ENCODE measurements at places on chromosomes 16 and 17. TPM values are rescaled to one million over a fixed set of nuclear protein-coding genes. Genes with fewer than 3 reads are reported as not detected.

The FN3K gene
- total RNA-seq: 5.2 TPM

- DNase-seq: no peak
- no peaks in the 10 kb centered on the region for H3K36me3 ChIP-seq
- H3K4me3 ChIP-seq: no peak overlapping the region
- peaks cover 16% of the 10 kb centered on the region for H3K27me3 ChIP-seq
These were observed 43.2 kb downstream of the CUEDC1 start for GRCh38 chr17:57911834-57912673.

GRCh38 chr17:78706271-78706915 is 75.7 kb downstream of the CYTH1 start:
- H3K36me3 ChIP-seq: peaks cover 24% of the 10 kb centered on the region
- no peaks in the 10 kb centered on the region for H3K27me3 ChIP-seq
- no peak for DNase-seq
- H3K27ac ChIP-seq: no peak overlapping the region
- H3K4me3 ChIP-seq: no peak overlapping the region

The PRR35 gene
- total RNA-seq: not detected

The GPS1 gene
- total RNA-seq: 76.0 TPM

DNA sequence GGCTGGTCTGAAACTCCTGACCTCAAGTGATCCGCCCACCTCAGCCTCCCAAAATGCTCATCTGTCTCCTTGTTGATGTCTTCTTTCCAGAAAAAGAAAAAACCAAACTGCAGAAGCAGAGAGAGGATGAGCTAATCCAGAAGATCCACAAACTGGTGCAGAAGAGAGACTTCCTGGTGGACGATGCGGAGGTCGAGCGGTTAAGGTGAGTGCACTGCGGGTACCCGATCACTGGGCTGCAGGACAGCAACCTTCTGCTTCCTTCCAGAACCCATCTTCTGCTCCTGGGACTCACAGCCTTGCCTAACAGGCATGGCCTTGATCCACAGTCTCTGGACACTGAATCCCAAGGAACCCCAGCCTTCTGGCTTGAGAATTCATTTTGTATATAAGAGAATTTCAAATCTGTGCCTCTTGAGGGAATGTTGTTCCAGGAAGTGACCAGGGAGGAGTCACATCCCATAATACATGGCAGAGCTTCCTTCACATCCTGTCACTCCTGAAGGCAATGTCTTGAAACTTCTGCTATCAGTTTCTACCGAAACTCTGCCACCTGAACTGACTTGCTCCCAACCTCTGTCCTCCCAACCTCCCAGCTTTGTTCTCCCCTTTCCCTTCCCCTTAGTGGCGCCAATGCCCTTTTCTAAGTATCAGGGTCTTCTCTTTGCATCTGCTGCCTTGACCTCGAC is 61.7 kb downstream of the MARF1 start:
- no peak overlapping the region for H3K27ac ChIP-seq
- H3K36me3 ChIP-seq: peaks cover 24% of the 10 kb centered on the region
- no peak overlapping the region for H3K4me3 ChIP-seq

The IL21R gene
- 27.5 TPM for total RNA-seq

GRCh38 chr17:27379888-27380533 is 76.2 kb upstream of the KSR1 start:
- H3K27me3 ChIP-seq: peaks cover 21% of the 10 kb centered on the region
- no peak overlapping the region for H3K4me3 ChIP-seq
- no peaks in the 10 kb centered on the region for H3K36me3 ChIP-seq
- no peak for DNase-seq
- H3K27ac ChIP-seq: no peak overlapping the region

DNA sequence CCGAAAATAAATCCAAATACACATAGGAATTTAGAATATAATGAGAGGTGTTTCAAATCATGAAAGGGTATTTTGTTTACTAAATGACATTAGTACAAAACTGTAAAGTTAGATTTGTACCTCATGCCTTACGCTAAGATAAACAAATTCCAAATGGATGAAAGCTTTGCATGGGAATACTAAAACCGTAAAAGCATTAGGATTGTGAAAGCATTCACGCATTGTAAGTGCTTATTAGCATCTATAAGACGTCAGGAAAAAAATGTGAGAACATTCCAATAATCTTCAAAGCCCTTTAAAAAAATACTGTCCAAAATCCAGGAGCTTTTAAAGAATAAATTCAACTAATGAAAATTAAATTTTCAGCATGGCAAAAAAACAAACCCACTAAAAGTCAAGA is 24.8 kb upstream of the ALOX15 start:
- H3K27ac ChIP-seq: no peak overlapping the region
- peaks cover 3% of the 10 kb centered on the region for H3K4me1 ChIP-seq
- H3K4me3 ChIP-seq: no peak overlapping the region

- no peaks in the 10 kb centered on the region for H3K36me3 ChIP-seq
- H3K4me1 ChIP-seq: no peaks in the 10 kb centered on the region
- no peaks in the 10 kb centered on the region for H3K27me3 ChIP-seq
- DNase-seq: no peak
These were observed 32.0 kb downstream of the TBX4 start for GRCh38 chr17:61484174-61484573.

The CTRL gene
- total RNA-seq: 4.9 TPM

The PERCC1 gene
- total RNA-seq: 1.2 TPM

The TBC1D3E gene
- total RNA-seq: not detected

GRCh38 chr17:47776330-47777197 is 43.5 kb downstream of the TBX21 start:
- H3K4me1 ChIP-seq: peaks cover 7% of the 10 kb centered on the region
- H3K36me3 ChIP-seq: no peaks in the 10 kb centered on the region
- no peak for DNase-seq
- H3K27me3 ChIP-seq: peaks cover 57% of the 10 kb centered on the region

DNA sequence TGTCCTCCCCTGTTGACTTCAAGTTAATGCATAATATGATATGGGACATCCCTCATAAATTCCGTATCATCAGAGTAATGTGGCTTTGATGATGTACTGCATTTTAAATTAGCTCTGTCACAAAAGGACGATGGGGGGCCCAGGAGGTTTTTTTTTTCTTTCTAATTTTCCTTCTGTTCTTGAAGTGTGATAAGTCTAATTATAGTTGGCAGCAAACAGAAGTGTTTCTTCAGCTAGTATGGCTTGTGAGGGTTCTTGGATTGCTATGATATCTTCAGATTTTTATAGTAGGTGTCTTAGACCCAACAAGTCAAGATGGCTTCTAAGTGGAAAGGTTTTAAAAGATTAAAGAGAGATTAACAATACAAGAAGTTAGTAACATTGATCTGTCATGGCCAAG is 796.2 kb upstream of the RBFOX1 start:
- H3K4me1 ChIP-seq: no peaks in the 10 kb centered on the region
- no peaks in the 10 kb centered on the region for H3K36me3 ChIP-seq

DNA sequence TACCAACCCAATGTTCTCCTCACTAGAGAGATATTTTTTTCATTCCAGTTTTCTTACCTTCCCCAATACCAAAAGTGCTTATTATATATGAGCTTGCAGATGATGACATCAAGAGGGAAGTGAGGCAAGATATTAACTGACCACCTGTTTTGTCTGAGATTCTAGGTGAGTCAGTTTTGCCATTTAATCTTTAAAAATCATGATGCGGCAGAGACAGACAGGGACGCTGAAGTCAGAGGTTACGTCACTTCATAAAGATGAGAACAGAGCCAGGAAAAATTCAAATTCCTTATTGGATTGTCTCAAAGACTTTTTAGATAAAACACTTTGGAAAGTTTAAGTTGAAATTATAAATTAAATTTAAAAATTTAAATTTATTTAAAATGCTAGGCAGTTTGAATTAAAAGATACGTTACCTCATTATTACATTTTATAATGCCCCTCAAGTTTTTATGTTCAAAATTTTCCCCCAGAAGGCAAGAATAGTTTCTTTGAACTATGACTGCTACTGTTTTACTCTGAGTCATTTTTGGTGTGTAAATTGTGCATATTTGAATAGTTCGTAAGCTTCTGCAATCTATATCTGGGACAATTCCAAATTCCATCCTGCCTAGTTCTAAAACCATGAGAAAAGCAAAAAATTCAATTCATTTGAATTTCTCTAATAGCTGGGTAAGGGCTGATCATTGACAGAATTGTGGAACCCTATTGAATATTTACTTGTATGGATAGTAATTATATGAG is 839.6 kb upstream of the GOT2 start:
- no peak for DNase-seq
- no peaks in the 10 kb centered on the region for H3K36me3 ChIP-seq
- H3K27ac ChIP-seq: no peak overlapping the region
- no peak overlapping the region for H3K4me3 ChIP-seq
- no peaks in the 10 kb centered on the region for H3K27me3 ChIP-seq

DNA sequence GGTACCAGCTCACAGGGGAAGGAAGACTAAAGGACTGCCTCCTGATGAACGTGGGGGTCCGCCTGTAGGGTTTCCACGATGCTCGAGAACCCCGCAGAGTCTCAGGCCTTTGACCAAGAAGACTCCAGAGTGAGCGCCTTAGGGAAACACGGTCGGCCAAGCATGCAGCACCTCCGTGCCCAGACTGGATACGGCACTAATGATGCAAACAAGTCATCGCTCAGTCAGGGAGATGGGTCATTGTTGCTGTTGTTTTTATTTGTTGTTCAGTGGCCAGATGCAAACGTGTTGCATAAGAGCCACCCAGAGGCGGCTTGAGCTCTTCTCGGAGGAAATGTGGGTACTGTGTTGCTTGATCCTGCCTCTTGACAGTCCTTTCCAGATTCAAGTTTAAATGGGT is 19.3 kb upstream of the RBFOX3 start:
- DNase-seq: no peak
- no peaks in the 10 kb centered on the region for H3K36me3 ChIP-seq
- no peaks in the 10 kb centered on the region for H3K4me1 ChIP-seq
- no peak overlapping the region for H3K4me3 ChIP-seq
- H3K27me3 ChIP-seq: peaks cover 2% of the 10 kb centered on the region
- H3K27ac ChIP-seq: no peak overlapping the region

GRCh38 chr17:4189280-4189679 is 46.3 kb downstream of the CYB5D2 start:
- no peak for DNase-seq
- H3K4me1 ChIP-seq: peaks cover 4% of the 10 kb centered on the region
- H3K36me3 ChIP-seq: peaks cover 15% of the 10 kb centered on the region

DNA sequence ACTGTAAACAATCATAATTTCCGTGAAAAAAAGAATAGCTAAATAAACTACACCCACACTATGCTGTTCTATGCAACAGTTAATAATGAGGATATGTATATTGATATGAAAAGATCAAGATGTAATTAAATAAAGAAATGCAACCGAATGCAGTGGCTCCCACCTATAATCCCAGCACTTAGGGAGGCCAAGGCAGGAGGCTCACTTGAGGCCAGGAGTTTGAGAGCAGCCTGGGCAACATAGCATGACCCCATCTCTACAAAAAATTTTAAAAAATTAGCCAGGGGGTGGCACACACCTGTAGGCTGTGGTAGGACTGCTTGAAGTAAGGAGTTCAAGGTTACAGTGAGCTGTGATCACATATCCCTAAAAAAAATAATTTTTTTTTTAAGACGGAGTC is 14.9 kb downstream of the CENPV start:
- no peak for DNase-seq
- H3K36me3 ChIP-seq: peaks cover 4% of the 10 kb centered on the region
- no peak overlapping the region for H3K4me3 ChIP-seq
- H3K27ac ChIP-seq: no peak overlapping the region
- no peaks in the 10 kb centered on the region for H3K4me1 ChIP-seq
- no peaks in the 10 kb centered on the region for H3K27me3 ChIP-seq

- no peak overlapping the region for H3K4me3 ChIP-seq
- no peaks in the 10 kb centered on the region for H3K27me3 ChIP-seq
- peaks cover 2% of the 10 kb centered on the region for H3K4me1 ChIP-seq
- peaks cover 54% of the 10 kb centered on the region for H3K36me3 ChIP-seq
- H3K27ac ChIP-seq: no peak overlapping the region
These were observed 37.1 kb upstream of the COX10 start for GRCh38 chr17:14032234-14032633.

- H3K4me1 ChIP-seq: no peaks in the 10 kb centered on the region
- H3K4me3 ChIP-seq: no peak overlapping the region
- no peak overlapping the region for H3K27ac ChIP-seq
- no peaks in the 10 kb centered on the region for H3K27me3 ChIP-seq
- no peaks in the 10 kb centered on the region for H3K36me3 ChIP-seq
These were observed 38.6 kb upstream of the RBFOX1 start for GRCh38 chr16:7294020-7294419.

DNA sequence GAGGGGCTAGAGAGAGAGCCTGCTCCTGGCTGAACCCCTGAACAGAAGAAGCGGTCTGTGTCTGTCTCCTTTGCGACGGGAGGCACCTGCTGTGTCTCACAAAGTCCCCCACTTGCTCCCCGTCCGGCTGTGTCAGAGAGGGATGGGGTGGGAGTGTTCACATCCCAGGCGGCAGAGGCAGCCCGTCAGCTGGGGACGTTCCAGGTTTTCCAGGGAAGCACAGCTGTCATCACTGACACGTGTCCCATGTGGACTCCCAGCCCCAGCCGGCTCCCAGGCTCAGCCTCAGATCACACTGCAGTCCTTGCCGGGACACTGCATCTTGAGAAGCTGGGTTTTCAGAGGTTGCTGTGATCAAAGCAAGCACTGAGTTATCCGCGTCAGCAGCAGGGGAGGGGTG is 1.6 kb downstream of the TELO2 start:
- peaks cover 8% of the 10 kb centered on the region for H3K4me1 ChIP-seq
- H3K4me3 ChIP-seq: peak overlapping the region; percentile 94
- DNase-seq: no peak
- H3K27ac ChIP-seq: peak overlapping the region; percentile 34
- H3K27me3 ChIP-seq: no peaks in the 10 kb centered on the region
- no peaks in the 10 kb centered on the region for H3K36me3 ChIP-seq

The KREMEN2 gene
- total RNA-seq: 0.36 TPM

The KRTAP4-1 gene
- total RNA-seq: not detected

DNA sequence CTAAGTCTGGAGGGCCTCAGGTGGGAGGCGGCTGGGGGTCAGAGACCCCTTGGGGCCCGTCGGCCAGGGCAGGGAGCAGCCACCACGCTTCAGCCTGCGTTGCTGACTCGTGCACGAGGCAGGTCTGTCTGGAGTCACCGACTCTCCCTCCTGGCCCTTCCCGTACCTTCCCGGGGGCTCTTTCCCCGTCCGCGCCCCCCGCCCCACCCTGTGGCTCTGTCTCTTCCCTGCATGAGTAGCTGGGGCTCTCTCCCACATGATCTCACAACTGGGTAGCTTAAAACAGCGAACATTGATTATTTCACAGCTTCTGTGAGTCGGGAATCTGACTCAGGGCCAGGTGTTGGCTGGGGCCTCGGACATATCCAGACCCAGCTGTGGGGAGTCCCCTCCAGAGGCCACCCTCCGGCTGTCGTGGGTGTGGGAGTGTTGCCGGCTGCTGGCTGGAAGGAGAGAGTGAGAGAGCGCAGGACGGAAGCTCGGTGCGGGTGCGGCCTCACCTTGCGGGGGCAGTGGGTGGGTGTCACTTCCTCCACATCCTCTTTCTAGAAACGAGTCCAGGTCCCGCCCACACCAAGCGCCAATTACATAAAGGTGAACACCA is 17.3 kb downstream of the BAHCC1 start:
- H3K36me3 ChIP-seq: no peaks in the 10 kb centered on the region
- H3K27me3 ChIP-seq: peaks cover 15% of the 10 kb centered on the region
- H3K4me3 ChIP-seq: peak overlapping the region; percentile 79
- H3K4me1 ChIP-seq: peaks cover 6% of the 10 kb centered on the region
- H3K27ac ChIP-seq: peak overlapping the region; percentile 91
- peak; percentile 78 for DNase-seq

The SLC22A31 gene
- total RNA-seq: 0.25 TPM

- H3K36me3 ChIP-seq: no peaks in the 10 kb centered on the region
- H3K27me3 ChIP-seq: peaks cover 31% of the 10 kb centered on the region
- no peak for DNase-seq
- no peaks in the 10 kb centered on the region for H3K4me1 ChIP-seq
- H3K27ac ChIP-seq: no peak overlapping the region
These were observed 168.0 kb upstream of the FOXF1 start for GRCh38 chr16:86342161-86342834.

Data from activated naive CD8-positive, alpha-beta T cell treated with anti-CD3 and anti-CD28 coated beads, Interleukin-2, amount 10 ng/mL, durations not matched to agents 7 days and 5 days (primary cell).